Stimulated activated CD8-positive, alpha-beta memory T cell treated with anti-CD3 and anti-CD28 coated beads, Interleukin-4, amount 100 ng/mL, for 48 hours (primary cell): ENCODE measurements at places on chromosomes 3 and 15.

DNA sequence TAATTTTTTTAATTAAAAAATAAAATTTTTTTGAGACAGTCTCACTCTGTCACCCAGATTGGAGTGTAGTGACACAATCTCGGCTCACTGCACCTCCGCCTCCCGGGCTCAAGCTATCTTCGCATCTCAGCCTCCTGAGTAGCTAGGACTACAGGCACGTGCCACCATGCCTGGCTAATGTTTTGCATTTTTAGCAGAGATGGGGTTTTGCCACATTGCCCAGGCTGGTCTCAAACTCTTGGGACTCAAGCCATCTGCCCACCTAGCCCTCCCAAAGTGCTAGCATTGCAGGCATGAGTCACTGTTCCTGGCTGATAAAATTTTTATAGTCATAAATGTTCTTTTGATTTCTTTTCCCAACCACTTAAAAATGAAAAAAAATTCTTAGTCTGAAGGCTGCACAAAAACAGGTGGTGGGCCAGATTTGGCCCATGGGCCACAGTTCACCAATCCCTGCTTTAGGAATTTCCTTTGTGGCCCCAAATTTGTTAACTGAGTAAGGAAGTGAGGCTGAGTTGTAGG lies 9.2 kb downstream of the UBA5 start:
- DNase-seq: no peak

DNA sequence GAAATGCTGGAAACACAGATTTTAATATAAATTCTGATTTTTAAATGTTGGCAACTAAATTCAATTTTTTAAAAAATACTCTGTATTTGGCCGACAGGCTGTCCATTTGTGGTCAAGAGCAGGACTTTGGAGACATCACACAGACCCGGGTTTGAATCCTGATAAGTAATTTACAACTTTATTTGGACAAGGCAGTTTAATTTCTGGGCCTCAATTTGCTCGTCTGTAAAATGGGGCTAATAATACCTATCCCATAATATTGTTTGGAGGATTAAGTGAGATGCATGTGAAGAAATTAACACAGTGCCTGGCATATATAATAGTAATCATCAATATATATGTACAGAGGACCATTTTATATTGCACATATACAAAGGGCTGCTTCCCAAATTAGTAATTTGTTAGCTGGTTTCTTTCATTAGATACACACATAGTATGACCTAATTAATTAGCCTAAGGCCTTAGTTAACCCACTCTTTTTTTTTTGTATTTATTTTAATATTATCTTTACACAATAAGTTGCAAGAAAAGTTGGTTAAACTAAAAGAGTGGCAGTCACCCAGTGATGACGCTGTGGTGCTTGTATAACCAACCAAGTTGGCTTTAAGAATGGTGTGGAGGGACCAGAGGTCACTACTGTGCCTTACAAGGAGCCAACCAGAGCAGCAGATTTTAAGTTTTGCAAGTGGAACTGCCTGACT lies 665 bp downstream of the PIGB start:
- DNase-seq: no peak

DNA sequence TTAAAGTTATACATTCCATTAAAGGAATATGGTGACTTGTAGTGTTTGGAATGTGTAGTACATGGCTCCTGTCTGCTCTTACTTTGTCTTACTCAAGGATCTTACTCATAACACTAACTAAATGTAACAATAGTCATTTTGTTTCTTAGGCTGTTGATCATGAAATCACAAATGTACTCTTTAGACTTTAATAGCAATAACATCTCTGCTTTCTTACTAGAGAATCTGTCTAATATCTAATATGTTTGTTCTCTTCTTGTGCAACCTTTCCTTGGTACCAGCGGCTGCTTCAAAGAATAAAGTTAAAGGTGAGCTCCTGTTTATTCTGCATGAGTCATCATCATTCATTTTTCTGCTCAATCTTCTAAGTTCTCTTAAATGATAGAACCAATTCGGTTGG lies 767.5 kb downstream of the CADM2 start:
- no peak for DNase-seq

DNA sequence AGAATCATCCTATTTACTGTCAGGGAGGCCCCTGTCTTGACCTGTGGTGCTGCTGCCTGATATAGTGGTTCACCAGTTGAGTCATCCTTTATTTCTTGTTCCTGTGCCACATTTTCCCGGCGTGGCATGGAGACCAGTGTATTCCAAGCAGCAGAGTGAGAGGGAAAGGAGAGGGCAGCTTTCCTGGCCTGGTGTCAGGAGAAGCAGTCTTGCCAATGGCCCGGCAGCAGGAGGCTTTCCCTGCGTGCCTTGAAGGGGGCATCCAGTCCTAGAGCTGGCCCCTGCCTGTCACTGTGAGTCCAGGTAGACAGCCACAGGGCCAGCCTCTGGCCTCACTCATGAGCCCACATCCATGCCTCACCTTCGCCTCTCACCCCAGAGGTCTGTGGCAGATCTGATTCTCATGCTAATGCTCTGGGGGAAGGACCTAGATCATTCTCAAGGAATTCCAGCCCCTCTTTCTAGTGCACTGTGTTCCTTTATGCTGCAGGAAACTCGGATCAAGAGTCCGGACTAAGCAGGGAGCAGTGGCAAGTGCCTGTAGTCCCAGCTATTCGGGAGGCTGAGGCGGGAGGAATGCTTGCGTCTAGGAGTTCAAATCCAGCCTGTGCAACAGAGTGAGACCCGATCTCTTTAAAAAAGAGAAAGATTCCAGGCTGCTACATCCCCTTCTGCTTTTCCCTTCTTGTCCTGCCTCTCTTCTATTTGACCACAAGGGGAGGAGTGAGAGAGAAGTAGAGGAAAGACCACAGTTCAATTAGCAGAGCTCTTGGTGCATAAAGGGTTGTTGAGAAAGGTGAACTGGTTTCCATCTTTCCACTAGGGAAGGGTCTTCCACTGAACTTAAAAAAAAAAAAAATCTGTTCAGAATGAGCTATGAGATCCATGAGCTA lies 66.8 kb upstream of the HACD2 start:
- DNase-seq: no peak

- no peak for DNase-seq
Measured at GRCh38 chr3:178551916-178552321, 15.7 kb downstream of the KCNMB2 start.

DNA sequence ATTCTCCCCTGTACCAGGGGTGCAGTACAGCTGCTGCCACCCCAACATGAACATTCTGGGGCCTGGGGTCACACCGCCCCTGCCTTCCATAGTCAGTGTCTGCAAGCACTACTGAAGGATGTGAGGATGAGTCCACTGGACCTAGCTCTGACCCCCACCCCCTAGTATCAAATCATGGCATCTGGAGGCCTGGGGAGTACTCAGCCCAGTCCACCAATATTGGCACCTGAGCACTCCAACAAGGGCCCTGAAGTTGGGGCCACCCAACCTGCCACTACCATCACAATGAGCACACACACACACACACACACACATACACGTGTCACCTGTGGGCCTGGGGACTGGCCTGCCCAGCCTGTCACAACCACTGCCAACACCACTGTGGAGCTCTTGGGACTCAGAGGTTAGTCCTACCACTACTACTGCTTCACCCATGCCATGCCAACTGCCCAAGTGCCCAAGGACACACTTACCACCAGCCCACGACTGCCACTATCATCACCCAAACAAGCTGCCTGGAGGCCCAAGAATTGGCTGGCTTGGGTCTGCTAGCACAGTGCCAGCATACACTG lies 253.9 kb downstream of the MCTP2 start:
- DNase-seq: no peak

DNA sequence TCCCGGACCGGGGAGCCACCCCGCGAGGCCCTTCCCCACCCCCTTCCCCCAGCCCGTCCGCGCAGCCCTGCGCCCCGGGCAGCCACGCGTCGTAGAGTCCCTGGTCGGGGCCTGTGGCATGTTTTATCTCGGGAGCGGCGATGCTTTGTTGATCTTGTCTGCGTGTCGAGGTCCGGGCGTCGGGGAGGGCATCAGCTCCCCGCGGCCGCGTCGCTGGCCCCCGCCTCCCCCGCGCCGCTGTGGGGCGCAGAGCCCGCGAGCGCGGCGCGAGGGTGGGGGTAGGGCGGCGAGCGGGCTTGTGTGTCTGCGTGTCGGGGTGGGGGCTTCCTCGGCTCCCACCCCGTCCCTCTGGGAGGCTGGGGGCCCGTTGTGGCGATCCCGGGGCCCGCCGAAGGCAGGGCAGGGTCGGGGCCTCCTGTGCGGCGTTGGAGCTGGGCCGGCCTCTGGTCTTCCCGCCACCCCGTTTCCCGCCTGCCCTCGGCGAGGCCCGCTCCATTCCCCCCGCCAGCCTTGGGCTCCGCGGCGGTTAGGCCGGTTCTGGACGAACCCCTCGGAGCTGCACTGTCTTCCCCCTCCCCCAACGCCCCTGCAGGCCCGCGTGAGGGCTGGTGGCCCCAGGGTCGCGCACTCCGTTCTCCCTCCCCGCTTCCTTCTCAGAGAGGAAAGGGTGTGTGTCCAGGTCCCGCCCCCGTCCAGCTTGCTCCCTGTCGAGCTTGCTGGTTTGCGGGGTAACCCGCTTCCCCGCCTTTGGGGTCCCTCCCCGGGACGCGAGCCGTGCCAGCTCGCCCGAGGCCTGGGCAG lies 695 bp downstream of the GMPS start:
- DNase-seq: peak; percentile 72

- no peak for DNase-seq
Measured at GRCh38 chr3:192841428-192841827, 76.2 kb downstream of the MB21D2 start.

DNA sequence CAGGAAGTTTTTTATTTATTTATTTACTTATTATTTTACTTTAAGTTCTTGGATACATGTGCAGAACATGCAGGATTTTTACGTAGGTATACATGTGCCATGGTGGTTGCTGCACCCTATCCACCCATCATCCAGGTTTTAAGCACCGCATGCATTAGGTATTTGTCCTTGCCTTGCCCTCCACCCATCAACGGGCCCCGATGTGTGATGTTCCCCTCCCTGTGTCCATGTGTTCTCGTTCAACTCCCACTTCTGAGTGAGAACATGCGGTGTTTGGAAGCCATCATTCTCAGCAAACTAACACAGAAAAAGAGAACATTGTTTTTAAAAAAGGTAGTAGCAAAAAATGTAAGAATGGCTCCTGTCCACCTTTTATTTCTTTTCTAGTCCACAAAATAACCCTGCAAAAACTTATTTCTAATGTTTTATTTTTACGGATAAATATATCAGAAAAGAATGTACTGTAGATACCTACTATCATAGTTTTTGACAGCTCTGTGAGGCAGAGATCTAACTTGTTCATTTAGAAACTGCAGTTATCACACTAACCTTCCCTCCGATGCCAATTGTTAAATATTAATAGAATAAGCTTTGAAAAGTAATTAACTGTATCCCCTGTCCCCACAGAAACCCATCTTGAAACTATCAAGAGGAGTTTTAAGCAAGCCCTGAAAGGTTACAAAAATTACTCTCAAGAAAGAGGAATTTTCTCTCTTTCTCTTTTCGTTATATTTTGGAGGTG lies 189.2 kb downstream of the LPP start:
- DNase-seq: no peak

GRCh38 chr15:73704869-73705645 lies 20.9 kb downstream of the CD276 start:
- peak; percentile 78 for DNase-seq
